HL-60 (cell line): ENCODE measurements at places on chromosomes 7 and 10.

GRCh38 chr7:2724453-2725177 lies 36.6 kb downstream of the AMZ1 start:
- no peak for DNase-seq

DNA sequence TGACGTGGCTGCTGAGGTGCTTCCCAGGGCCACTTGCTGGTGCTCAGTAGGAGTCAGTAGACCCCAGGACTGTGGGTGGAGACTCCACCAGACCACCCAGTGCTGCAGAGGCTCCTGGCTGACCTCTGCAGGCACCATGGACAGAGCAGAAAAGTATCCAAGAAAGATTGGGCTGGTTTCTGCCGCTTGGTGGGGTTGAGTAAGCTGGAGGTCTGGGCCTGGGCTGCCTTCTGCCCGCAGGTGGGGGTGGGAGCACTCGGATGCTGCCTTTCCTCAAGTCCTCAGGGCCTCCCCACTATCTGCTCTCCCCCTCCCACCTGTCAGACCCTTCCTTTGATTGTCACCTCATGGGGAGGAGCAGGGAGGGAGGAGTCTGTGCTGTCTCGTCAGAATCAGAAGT lies 91.6 kb downstream of the WDR37 start:
- no peak for DNase-seq

DNA sequence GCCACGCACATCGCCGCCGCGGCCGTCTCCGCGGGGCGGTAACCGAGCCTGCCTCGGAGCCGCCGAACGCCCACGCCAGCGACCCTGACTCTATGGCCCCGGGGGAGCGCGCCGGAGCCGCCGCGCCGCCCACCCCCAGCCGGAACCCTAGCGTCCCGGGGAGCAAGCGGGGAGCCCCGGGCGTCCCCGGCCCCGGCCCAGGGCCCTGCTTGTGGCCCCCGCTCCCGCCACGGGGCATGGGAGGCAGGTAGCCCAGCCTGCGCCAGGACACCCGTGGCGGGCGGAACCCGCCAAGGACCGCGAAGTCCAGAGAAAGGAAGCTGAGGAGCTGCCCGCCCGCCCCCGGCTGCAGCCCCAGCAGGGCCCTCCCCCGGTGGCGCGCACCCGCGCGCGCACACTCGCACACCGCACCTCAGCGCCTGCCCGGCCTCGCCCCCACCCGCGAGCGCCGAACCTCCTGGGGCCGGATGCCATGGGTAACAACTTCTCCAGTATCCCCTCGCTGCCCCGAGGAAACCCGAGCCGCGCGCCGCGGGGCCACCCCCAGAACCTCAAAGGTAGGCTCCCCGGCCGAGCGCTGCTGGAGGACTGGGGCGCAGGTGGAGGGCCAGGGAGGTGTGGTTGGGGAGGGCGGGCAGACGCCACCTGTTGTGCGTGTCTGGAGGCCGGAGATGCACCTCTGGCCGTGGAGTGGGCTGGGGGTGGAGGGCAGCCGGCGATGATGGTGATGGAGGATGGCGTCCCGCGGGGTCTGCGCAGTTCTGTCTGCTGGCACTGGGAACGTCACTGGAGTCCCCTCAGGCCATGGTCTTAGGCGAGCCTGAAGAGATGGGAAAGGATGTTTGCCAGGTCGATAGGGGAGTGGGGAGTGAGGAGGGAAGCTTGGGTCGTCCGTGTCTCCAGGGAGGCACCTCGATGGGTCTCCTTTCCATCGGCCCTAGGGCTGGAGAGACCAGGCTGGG lies 692 bp downstream of the NEURL1 start:
- no peak for DNase-seq

- no peak for DNase-seq
Observed at GRCh38 chr7:47074702-47075153, 507.2 kb downstream of the TNS3 start.

- no peak for DNase-seq
Observed at GRCh38 chr7:42495256-42495655, 258.2 kb upstream of the GLI3 start.

DNA sequence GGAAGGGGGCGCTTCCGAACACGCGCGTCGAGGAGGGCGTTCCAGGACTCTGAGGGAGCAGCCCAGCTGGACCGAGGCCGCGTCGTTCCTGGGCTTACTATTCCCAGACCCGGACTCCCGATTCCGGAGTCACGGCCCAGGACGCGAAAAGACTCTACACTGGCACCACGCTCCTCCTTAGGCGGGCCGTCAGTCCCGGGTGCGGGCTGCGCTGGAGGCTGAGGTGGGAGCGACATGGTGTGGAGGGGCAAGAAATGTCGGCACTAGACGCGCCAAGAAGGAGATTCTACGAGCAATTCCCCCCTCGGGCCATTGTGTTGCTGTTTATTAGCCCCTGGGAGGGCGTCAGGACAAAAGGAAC lies 584 bp upstream of the RUNDC3B start:
- DNase-seq: no peak

DNA sequence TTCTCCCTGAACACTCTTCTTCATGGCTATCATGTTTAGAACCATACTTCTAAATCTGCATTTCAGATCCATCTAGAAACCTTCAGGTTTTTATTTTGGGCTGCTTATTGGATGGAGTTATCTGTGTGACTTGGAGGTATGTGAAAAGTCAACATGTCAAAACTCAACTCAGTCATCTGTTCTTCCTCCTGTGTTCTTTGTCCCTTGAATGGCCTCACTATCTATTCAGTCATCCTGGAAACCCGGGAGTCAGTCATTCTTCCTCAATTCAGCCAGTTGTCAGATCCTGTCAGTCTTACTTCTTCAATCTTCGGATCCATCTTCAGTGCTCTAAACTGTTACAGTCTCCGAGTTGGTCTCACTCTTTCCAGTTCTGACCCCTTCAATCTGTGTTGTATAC lies 52.2 kb downstream of the VKORC1L1 start:
- no peak for DNase-seq

GRCh38 chr7:103338864-103339263 lies 5.7 kb downstream of the DNAJC2 start:
- DNase-seq: no peak

DNA sequence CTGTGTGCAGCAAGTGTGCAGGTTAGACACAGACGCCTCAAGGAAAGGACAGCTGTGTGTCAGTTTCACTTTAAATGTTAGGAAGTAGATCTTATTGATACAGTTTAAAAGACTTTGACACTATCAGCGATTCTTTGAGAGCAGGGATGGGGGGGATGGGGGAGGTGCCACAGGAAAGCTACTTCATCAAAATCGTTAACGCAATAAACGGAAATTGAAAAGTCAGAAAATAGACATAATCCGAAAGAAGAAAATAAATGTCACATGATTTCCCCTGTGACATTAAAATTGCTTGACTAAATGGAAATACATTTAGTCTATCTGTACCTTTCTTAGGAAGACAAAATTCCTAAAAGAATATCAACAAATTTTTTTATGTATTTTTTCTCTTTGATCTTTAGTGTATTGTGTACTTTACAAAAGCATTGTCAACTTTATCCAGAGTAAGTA lies 476 bp upstream of the ZNF33B start:
- DNase-seq: no peak

DNA sequence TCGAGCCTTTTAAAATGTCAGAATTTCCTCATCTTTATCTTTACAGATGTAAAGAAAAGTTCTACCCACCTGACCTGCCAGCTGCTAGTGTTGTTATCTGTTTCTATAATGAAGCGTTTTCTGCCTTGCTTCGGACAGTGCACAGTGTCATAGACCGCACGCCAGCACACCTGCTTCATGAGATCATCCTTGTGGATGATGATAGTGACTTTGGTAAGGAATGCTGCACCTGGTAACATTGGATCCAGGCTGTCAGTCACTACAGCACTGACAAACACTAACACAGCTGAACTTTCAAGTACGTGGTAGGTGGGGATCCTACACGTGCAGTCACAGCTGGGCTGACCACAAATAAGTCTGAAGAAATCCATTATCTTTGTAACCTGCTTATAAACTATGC lies 77.6 kb downstream of the GALNT11 start:
- DNase-seq: no peak

DNA sequence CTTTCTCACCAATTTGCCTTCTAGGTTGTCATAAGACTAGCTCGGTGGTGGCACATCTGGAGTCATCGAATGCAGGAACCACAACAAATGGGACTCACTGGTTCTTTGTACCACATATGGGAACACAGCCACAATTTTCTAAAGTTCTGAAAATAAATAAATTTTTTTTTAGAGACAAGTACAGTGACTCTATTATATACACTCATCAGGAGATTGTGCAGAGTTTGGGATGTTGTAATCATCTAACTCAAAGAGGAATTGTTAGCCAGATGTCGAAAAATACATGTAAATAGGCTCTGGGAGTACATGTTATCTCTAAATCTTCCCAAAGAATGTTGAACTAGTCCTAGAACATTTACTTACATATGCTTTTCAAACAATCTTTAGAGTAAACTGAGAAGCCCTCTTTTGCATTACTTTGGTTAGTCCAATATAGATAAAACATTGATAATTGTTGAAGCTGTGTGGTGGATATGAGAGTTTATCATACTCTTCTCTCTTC lies 19.6 kb upstream of the SEPTIN7 start:
- DNase-seq: no peak

DNA sequence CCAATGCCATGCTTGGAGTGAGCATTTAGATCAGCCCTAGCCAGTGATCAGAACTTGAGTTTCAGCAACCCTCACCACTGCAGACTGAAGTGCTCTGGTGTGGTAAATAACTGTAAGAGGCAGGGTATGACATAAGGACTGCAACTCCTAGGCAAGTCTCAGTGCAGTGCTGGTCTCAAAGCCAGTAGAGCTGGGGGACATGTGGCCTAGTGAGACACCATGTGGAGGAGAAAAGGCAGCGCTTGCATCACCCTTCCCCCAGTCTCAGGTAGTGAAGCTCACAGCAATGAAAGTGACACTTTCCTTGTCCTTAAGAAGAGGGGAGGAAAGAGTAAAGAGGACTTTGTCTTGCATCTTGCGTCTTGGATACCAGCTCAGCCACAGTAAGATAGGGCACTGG lies 386.8 kb upstream of the POT1 start:
- peak; percentile 48 for DNase-seq

GRCh38 chr7:101882595-101883564 lies 65.5 kb downstream of the CUX1 start:
- no peak for DNase-seq

- DNase-seq: peak; percentile 33
Observed at GRCh38 chr7:106059556-106059955, 52.6 kb downstream of the SYPL1 start.

- DNase-seq: no peak
Observed at GRCh38 chr10:19629567-19629966, 186.7 kb upstream of the PLXDC2 start.

GRCh38 chr7:12653518-12653917 lies 33.9 kb upstream of the ARL4A start:
- no peak for DNase-seq

DNA sequence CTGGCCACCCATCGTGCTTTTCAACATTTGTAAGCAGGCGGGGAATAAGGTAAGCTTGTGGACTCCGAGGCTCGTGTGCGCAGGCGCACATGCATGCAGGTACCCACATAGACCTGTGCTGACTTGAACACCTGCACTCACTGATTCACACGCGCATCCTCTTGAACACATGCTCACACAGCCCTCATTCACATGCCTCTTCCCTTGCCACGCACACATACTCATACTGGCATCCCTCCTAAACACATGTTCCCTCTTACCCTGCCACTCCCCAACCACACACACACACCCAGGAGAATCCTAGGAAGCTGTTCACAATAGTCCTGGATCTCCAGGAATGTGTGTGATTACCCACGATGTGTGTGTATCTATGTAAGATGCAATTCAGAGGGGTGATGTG lies 44.1 kb upstream of the LBX1 start:
- DNase-seq: no peak

DNA sequence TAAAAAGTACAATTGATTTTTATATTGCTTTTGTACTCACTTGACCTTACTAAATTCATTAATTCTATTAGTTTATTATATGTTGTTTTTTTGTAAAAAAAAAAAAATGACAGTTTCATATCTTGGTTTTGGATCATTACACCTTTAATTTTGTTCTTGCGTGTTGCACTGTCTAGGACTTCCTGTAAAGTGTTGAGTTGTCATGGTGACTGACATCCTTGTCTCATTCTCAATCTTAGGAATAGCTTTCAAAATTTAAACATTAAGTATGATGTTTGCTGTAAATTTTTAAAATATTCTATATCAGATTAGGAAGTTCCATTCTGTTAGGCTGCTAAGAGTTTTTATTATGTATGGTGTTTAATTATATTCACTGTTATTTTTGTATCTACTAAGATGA lies 139.1 kb downstream of the ARHGAP12 start:
- DNase-seq: no peak

GRCh38 chr7:147197006-147197405 lies 1080.4 kb downstream of the CNTNAP2 start:
- DNase-seq: no peak

DNA sequence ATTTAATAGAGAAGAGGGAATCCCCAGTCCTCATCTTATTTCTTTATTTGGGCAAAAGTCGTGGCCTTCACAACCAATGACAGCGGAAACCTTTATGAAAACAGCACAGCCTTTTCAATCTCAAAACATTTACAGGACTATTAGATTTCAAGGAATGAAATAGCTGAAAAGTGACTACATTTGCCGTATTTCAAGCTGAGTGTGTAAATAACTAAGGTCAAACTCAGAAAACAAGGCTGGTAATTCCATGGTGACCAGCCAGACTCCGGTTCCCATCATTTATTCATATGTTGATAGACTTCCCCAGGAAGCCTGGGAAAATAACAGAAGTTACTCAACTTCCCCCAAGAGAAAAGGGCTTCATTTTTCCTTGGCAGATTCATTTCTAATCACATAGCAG lies 457.3 kb upstream of the NFE2L3 start:
- no peak for DNase-seq

DNA sequence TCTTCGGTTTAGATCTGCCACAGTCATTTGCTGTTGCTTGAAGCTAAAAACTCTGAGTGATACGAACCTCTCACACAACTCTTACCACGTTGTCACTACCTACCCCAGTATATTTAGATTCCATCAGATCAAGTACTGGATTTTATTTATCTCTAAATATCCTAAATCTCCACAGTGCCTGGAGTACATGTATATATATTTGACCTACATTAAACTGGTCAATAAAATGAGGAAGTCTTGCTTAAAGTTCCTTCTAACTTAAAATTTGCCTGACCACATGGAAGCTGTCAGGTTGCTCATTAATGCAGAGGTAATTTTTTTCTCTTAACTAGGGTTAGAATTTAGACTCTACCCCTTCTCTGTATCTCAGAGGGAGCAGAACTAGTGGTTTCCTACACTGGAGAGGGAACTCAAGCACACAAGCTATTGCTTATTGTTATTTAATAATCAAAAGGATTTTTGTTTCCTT lies 3.1 kb upstream of the MACC1 start:
- DNase-seq: no peak

GRCh38 chr10:78913219-78914059 lies 155.3 kb upstream of the ZMIZ1 start:
- DNase-seq: no peak

DNA sequence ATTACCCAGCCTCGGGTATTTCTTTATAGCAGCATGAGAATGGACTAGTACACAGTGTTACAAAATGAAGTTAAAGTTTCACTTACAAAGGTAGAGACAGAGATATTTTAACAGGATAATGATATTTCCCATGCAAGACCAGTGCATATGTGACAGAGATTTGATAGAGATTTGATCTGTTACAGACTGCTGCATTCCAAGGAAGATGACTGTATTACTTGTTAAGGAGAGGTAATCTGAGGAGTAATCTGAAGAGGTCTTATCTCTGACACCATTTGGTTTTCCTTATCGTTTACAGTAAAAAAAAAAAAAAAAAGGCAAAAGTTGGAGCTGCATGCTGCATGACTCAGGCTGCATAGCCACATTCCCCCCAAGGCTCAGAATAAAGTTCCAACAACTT lies 289.6 kb downstream of the POM121L12 start:
- DNase-seq: no peak

- DNase-seq: peak; percentile 8
Observed at GRCh38 chr7:15236952-15237351, 324.9 kb downstream of the AGMO start.

- no peak for DNase-seq
Observed at GRCh38 chr7:65953001-65953720, 28.9 kb downstream of the GUSB start.
